ENCODE measurements at places on chromosomes 6 and 20. TPM values are rescaled to one million over a fixed set of nuclear protein-coding genes. Genes with fewer than 3 reads are reported as not detected.

DNA sequence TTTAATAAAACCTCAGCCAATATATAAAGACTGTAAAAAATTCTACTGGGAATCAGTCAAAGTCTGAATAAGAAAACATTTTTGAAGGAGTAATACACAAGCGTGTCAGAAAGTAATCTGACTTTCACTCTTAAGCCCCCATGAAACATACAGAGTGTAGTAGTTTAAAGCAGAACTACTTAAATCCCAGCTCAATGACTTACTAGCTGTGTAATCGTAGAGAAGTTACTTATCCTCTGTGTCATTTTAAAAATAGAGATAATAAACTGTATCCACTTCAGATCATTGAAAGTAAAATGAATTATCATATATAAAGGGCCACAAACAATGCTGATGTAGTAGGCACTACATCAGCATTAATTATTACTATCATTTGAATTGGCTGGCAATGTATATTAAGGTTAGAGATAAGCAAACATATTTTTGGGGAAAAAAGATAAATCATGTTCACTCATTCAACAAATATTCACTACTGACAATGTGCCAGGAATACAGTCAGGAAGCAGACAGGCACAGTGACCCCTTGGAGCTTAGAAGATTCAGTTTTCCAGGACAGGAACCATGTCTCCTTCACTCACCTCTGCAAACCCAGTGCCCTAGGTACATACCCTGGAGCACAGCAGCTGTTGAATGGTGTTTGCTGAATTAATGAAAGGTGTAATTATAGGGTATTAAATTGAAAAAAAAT is 14.4 kb downstream of the REPS1 start:
- DNase-seq = peak; percentile 30

GRCh38 chr6:52904562-52905279 is 4.8 kb downstream of the GSTA3 start:
- DNase-seq = no peak

GRCh38 chr6:138986578-138986977 is 1.5 kb downstream of the REPS1 start:
- peak; percentile 79 for DNase-seq

Gene TREML2
- not detected for total RNA-seq

GRCh38 chr6:170063851-170064602 is 226.9 kb downstream of the DLL1 start:
- DNase-seq = no peak
